Sciatic nerve (tissue), 2 donors: ENCODE measurements at places on chromosomes 5 and 9.

DNA sequence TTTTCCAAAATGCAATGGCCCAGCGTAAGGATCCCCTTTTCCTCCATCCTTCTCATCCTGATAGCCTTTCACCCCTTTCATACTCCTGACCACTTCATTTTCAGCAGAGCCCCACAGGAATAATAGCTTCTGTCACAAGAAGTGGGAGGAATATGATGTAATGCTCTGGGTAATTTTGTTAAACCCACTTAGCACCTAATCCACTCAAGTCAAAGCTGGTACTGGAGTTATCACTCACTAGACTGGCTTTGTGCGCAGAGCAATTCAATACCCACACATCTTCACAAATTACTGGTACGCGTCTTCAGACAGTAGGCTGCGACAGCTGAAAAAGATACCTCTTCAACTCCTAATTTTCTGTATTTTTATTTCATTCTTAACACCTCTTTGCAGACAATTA, 2232.8 kb upstream of the WWC1 start:
- no peak for DNase-seq

DNA sequence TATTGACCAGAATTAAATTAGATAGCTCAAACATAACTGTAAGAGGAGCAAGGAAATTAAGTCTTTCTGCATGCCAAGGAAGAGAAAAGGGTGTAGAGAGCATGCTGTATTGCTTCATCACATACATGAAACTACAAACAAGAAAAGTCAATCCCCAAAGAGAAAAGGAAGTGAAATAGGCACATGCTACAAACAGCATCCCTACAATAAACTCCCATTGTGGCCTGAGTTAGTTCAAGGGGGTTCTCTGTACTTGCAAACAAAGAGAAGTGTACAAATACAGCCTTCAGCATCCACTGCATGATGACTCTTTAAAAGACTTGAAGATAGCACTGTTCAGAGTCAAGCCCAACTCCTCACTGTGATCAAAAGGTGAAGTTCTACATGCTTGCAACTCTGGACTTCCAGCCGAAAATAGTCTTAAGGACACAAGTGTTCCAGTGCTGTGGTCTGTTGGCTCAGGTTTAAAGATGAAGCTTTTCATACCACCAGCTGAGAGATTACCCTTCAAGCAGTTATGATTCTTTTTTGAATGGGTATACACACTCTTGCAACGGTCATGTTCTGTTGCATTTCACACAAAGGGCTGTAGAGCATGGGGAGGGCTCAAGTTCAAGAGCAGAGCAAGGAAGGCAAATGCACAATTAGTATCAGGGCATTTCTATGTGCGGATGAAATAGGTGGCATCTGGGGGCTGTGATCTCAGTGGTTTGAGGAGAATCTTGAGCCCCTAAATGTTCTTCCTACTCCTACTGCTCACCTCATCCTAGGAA, 534.5 kb downstream of the EBF1 start:
- DNase-seq = no peak

DNA sequence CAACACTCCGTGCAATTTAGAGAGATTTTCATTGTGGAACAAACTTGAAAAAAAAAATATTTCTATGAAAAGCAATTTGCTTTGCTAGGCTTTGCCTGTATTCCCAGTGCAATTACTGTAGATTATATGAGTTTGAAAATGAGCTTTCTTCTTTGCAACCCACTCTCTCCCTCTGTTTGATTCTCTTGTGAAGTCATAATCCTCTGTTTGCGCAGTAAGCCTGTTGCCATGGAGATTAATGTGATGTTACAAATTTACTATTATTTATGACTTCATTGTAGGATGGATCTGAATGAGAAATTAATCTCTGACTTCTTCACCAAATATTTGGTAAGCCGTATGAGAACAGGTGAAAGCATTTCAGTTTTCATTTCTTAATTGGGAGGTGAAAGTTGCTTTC, 320.3 kb downstream of the SPATA31D1 start:
- no peak for DNase-seq

DNA sequence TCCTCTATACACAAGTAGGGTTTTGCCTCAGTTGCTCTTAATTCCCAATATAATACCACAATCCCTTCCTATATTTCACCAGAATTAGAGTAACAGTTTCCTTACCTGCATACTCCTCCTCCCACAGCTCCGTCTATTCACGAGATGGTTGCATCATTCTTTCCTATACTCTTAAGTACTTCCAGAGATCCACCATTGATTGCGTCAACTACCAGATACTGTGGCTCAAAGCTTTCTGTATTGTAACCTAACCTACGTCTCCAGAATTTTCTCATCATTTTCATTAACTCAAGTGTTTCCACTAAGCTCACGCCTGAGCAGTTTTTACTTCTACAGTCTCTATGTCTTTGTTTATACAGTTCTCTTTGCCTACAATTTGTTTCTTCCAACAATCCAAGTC, 31.2 kb upstream of the MINAR2 start:
- no peak for DNase-seq

- no peak for DNase-seq
These were observed 108.9 kb downstream of the GDNF start for GRCh38 chr5:37730896-37731455.

DNA sequence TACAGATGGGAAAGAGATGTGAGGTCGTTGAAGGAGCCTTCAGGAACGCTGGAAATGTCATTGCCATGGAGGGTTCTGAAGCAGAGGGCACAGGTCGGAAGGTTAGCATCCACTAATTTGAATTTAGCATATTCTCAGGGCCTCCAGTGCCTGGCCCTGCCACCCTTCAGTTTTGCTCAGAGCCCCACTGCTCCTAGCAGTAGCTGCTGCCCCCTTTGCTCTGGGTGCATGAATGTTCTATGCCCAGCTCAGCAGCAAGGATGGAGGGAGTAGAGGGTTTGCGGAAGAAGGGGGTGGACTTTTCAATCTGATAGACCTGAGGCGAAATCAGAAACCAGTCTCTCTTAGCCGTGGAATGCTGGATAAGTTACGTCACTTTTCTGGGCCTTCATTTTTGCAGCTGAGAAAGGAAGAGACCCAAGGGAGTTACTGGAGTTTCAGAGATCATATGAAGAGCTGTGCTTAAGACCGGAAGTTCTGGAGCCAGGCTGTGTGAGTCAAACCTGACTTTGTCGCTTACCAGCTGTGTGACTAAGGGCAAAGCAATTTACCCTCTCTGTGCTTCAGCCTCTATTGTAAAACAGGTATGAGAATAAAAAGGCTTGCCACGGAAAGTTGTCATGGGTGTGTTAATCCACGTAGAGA, 133.2 kb upstream of the PANK3 start:
- DNase-seq = no peak

- no peak for DNase-seq
These were observed 66.1 kb downstream of the PTPDC1 start for GRCh38 chr9:94150279-94150828.
